ENCODE measurements at places on chromosomes 3 and 15. TPM values are rescaled to one million over a fixed set of nuclear protein-coding genes. Genes with fewer than 3 reads are reported as not detected.

The VILL gene
- 6.7 TPM for total RNA-seq

The PLSCR2 gene
- not detected for total RNA-seq

The CPN2 gene
- not detected for total RNA-seq

The CASR gene
- not detected for total RNA-seq

The TRA2B gene
- 137 TPM for total RNA-seq

The UPK1B gene
- 2.2 TPM for total RNA-seq

The SSUH2 gene
- total RNA-seq, result not detected

The ROBO1 gene
- 35.2 TPM for total RNA-seq

The ITIH3 gene
- total RNA-seq, result not detected

The GOLGA8J gene
- total RNA-seq, result not detected

The SOX2 gene
- not detected for total RNA-seq

The RARRES1 gene
- 1.3 TPM for total RNA-seq

The AADAC gene
- total RNA-seq, result 1.6 TPM

The UCN2 gene
- total RNA-seq, result 0.24 TPM
